ENCODE measurements at places on chromosomes 1 and 21.

GRCh38 chr1:178768423-178768822 lies 43.4 kb downstream of the RALGPS2 start:
- DNase-seq, result no peak

DNA sequence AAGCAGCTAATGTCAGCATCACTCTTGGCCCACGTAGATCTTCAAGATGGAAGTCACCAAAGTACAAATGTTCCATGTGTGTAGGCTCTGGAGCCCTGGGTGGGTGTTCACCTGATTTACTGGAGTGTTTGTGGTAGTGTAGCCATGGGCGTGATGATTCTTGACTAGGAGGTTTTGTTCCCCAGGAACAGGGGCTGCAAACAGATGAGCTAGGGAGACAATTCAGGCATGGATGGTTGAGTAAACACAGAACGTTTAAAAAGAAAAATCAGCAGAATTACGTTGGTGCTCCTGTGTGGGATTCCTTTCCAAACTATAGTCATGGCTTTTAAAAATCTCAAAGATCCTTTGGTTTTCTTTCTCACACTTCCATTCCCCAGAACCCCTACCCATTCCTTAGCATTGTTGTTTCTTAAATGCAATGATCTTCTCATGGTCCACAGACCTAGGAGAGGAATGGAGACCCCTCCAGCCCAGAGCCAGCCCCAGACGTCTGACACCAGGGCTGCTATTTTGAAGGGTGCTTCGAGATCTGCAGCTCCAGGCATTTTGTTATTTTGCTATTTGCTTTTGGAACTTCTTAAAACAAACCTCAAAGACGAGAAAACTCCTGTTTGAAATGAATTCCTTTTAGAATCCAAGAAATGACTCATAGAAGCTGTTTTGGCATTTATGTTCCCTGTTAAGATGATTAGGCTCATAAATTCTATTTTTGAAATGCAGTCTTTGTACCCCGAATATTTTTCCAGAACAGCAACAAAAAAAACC lies 115.1 kb downstream of the ETS2 start:
- DNase-seq, result no peak

DNA sequence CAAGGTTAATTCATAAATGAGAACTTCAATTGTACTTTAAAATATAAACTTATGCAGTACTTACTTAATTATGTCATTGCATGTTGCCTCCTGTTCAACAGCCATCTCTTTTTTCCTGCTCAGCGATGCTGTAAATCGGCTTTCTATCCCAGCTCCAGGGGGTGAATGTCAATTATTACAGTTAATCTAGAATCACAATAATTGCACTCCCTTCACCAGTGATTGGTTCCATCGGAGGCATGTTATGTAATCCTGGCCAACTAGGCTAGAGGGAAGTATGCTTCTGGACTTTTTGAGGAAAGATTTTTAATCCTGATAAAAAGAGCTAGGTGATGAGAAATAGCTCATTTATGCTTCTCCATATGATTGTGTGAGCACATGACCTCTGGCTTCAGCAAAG lies 53.8 kb upstream of the SGIP1 start:
- no peak for DNase-seq

- no peak for DNase-seq
These were observed 101.7 kb downstream of the KIF26B start for GRCh38 chr1:245256528-245256927.

- DNase-seq, result no peak
These were observed 5.7 kb upstream of the PLPP3 start for GRCh38 chr1:56584910-56585528.

DNA sequence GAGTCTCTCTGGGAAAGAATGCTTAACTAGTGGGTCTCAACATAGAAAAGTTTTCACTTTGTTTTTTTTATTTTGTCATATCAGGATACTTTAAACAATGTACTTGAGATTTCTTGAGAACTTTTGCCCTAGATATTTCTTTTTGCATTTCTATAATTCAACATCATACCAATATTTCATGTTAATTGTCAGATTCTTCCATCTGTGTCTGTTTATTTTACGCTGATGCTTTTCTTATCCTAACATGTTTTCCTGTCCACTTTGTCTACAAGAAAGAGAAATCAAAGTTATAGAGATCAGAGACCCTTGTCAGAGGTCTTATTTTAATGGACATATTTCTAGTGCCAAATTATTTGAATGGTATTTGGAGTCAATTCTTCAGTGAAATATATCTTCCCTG lies 95.5 kb upstream of the B3GALT2 start:
- no peak for DNase-seq

GRCh38 chr1:220219136-220219442 lies 53.2 kb downstream of the RAB3GAP2 start:
- no peak for DNase-seq

DNA sequence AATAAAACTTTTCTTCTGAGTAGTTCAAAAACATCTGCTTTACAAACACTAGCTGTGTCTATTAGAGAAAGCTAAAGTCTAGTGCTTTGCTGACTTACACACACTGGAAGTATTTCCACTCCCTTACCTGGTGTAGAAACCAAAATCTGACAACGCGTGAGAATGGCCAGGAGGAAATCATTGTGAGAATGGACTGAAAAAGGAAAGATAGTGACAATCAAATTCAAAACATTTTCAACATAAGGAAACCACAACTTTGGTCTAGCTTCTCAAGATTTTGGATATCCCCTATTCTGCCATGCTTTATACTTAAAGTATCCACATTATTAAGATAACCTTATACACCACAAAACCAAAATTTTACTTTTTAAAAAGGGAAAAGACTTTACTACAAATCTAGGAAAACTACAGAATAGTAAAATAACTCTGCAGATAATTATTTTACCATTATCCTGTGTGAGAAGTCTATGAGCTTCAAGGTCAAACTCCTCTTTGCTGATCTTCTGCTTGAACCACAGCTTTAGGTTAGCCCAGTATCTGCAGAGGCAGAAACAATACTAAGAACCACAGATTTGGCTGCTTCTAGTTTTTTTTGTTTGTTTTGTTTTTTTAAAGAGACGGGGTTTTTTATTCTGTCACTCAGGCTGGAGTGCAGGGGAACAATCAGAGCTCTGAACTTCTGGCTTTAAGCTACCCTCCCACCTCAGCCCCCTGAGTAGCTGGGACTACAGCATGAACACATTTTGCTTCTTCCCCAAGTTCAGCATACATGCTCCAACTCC lies 6.6 kb downstream of the TADA1 start:
- DNase-seq, result no peak

DNA sequence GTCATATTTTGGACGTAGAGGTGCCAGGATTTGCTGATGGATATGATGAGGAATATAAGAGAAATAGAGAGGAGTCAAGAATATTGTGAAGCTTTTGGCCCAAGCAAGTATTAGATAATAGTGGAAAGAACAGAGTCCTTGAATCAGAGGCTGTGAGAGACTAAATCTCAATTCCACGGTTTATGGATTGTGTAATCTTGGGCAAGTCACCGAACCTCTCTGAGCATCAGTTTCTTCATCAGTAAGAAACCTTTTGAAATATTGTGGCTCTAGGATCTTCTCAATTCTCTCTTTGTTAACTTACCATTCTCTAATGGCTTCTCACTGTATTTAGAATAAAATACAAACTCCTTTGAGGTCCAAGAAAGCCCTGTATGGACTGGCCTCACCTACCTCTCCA lies 77.6 kb downstream of the RPS6KA1 start:
- no peak for DNase-seq

- DNase-seq, result no peak
These were observed 60.1 kb upstream of the COA6 start for GRCh38 chr1:234313171-234313570.

DNA sequence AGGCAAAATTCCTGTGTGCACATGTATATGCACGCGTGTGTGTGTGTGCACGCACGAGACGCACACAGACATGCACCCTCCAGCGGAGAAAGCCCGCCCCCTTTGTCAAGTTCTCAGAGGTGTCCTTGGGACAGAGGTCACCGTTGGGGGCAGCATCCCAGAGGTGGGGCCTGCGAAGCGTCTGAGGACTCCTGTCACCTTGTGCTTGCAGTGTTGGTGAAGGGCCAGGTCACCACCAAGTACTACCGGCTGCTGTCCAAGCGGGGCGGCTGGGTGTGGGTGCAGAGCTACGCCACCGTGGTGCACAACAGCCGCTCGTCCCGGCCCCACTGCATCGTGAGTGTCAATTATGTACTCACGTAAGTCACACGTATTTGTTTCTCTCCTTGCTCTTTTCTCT lies 42.6 kb downstream of the SIM2 start:
- no peak for DNase-seq

DNA sequence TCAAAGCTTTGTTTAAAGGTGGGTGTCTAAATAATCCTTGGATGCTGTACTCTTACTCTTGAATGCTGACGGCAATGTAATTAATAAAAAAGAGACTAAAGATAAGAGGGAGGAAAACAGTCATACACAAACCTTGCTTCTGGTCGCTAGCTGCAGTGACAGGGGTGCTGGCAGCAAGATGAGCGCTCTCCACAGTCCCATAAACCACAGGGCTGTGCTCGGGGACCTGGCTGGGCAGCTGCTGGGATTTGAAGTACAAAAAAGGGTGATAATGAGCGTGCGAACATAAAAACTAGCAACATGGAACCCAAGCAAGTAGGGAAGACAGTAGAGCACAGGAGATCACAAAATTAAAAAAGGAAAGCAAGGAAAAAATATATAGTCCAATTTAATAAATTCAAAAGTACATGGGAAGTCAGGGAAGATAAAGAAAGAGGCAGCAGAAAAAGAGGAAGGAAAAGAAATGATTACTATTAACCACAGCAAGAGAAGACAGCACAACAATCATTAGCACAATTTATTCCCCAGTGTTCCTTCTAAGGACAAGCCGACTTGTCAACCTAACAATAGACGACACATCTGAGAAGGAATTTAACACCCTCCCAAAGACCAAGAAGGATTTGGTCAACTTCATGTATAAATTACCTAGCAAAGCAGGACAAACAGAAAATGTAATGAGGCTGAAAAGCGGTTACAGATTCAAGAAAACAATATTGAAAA lies 162.9 kb upstream of the HP1BP3 start:
- no peak for DNase-seq

DNA sequence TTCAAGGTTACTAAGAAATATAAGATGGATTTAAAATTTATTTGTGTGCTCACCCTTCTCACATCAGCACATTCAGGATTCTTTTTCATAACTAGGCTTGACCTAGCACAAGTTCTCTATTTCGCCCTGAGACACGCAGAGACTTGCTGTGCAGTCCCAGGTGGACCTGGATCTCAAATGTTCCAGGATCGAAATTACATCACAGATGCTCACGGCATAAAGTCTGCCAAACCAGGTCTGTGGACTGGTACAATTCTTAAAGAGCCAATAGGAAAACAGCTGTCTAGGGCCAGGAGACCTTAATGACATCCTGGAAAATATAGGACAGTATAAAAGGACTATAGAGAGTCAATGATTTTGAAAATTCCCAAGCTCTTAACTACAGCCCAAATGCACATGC lies 2.2 kb downstream of the PGBD5 start:
- no peak for DNase-seq

GRCh38 chr1:203636291-203636690 lies 9.7 kb downstream of the ATP2B4 start:
- no peak for DNase-seq

DNA sequence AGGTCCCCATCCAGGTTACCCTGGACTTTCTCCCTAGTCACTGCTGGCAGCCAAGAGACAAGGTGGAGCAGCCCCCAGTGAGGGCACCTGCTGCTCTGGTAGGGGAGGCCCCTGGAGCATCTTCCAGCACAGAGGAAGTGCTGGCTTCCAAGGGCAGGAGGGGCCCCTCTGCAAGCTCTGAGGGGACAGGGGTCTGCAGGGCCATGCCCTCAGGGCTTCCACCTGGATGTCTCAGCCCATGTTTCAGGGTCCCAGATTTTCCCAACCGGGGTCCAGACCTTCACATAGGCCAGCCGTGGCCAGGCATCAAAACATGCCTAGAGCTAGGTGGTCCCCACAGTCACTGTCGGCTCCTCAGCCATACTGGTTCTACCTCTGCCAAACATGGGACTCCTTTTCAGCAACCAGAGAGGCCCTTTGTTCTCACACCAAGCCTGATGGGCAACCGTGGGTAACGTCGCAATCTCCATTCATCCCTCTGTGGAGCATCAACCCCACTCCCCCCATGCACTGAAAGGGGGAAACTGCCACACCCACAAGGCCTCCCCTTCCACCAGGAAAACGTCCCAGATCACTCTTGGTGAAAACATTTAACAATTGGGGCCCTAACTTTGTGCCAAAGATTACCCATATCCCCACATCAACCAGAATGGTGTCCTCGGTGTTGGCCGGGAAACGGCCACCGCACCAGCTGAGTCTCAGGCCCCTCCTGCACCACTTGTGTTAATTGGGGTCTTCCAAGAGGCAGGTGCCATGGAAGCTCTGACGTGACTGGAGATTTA lies 1.9 kb upstream of the COL6A2 start:
- peak; percentile 36 for DNase-seq
